ENCODE measurements at places on chromosomes 11 and 22.

GRCh38 chr11:12075822-12076821 is 34.3 kb upstream of the MICAL2 start:
- DNase-seq = peak; percentile 82

- no peak for DNase-seq
Observed at GRCh38 chr11:70105755-70106571, 27.8 kb downstream of the ANO1 start.

GRCh38 chr11:72314600-72315392 is 70.8 kb upstream of the PHOX2A start:
- DNase-seq = no peak

GRCh38 chr11:64745189-64745520 is 1.2 kb upstream of the RASGRP2 start:
- no peak for DNase-seq

- DNase-seq = no peak
Observed at GRCh38 chr11:114925591-114925990, 247.3 kb downstream of the NXPE2 start.

- no peak for DNase-seq
Observed at GRCh38 chr11:1651411-1651980, 21.9 kb downstream of the KRTAP5-5 start.

GRCh38 chr22:27115410-27115809 is 458.0 kb downstream of the MIAT start:
- no peak for DNase-seq

DNA sequence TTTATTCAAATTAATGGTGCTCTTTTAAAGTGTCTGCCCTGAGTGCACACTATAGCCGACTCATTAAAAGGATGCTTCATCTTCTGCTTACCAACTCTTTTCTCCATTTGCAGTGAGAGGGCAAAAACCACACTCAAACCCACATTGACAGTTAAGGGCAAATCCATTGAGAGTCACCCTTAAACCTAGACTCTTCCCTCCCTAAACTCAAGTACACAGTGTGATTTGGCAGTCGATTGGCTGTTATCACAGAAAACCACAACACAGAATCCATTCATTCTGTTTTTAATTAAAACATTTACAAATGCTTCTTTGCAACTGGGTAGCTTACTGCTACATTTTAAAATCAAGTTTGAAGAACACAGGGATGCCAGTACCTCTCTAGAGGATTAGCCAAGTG is 120.0 kb downstream of the CADM1 start:
- DNase-seq = no peak

- no peak for DNase-seq
Observed at GRCh38 chr11:66857234-66857926, 516 bp downstream of the LRFN4 start.

DNA sequence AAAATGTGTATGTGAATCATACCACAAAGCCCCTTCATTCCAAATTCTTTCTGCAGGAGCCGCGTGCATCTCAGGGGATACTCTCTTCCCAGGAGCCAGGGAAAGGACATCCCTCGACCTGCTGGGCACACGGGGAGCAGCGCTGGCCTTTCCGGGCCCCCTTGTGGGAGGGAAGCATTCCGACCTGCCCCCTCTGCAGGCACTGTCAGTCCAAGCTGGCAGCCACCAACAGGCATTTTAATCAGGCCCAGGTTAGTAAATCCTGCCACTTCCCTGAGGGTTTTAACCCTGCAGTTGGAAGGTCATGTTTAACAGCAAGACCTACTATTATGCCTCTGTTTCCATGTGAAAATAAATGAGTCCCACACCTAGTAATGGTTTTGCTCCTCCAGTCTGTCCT is 391.5 kb downstream of the SHANK2 start:
- no peak for DNase-seq

DNA sequence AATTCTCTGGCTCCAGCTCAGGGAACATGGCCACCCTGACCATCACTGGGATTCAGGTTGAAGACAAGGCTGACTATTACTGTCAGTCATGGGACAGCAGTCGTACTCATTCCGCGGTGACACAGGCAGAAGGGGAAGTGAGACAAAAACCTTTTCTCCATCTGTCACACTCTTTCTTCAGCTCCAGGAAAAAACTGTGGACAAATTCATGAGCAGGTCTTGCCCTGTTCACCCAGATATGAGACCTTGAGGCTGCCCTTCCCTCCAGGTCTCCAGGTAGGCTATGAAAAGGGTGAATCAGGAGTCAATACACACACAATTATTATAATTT is 39.4 kb upstream of the GGTLC2 start:
- no peak for DNase-seq

- no peak for DNase-seq
Observed at GRCh38 chr22:38285018-38285417, 12.2 kb upstream of the TMEM184B start.

DNA sequence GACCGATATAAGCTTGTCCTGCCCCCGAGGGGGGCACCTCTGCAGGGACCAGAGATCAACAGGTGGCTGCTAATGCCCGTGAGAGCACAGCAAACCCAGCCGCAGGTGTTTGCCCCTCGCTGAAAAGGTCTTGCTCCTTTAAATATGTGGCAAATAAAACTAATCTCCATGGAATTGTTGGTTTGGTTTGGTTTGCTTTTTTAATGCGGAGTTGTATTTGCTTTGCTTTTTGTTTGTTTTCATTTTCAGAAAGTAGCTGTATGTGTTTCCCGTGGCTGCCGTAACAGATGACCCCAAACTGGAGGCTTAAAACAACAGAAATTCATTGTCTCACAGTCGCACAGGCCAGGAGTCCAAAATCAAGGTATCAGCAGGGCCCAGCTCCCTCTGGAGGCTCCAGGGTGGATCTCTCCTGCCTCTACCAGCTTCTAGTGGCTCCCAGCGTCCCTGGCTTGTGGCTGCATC is 93.0 kb downstream of the CELSR1 start:
- DNase-seq = peak; percentile 26

- no peak for DNase-seq
Observed at GRCh38 chr22:45720839-45721378, 49.3 kb downstream of the ATXN10 start.

GRCh38 chr22:44403602-44404329 is 91.0 kb upstream of the SHISAL1 start:
- no peak for DNase-seq

DNA sequence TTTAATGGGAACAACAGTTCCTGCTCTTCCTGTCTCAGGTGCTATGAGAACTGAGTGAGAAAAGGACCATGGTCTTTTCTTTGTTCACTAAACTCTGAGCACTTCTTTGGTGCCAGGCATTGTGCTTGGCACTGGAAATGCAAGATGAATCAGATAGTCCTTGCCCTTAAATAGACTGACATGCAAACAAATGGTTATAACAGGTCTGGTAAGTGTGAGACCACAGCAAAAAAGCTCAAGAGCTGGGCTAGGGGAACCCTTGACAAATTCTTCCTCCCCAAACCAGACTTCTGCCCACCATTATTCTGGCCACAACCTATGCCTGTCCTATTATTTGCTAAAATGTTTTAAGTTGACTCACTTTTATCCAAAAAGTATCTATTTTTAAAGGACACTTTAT is 5.1 kb downstream of the SLC43A3 start:
- no peak for DNase-seq

- DNase-seq = no peak
Observed at GRCh38 chr22:27041745-27042310, 384.4 kb downstream of the MIAT start.

All from brain pericyte (primary cell).